ENCODE measurements at places on chromosomes 11 and 22. TPM values are rescaled to one million over a fixed set of nuclear protein-coding genes. Genes with fewer than 3 reads are reported as not detected.

The MYEOV gene
- total RNA-seq, result 1.9 TPM

GRCh38 chr11:124752471-124753102 is 532 bp upstream of the VSIG2 start:
- DNase-seq, result peak; percentile 52
- peak overlapping the region; percentile 56 for H3K4me3 ChIP-seq
- H3K27me3 ChIP-seq, result peaks cover 5% of the 10 kb centered on the region

The SLC5A1 gene
- total RNA-seq, result not detected

GRCh38 chr11:106395716-106396349 is 318.4 kb downstream of the AASDHPPT start:
- H3K4me1 ChIP-seq, result peaks cover 8% of the 10 kb centered on the region
- no peaks in the 10 kb centered on the region for H3K36me3 ChIP-seq
- H3K27ac ChIP-seq, result no peak overlapping the region
- no peaks in the 10 kb centered on the region for H3K27me3 ChIP-seq

GRCh38 chr11:18936002-18936673 is 3.1 kb downstream of the MRGPRX1 start:
- H3K4me3 ChIP-seq, result no peak overlapping the region
- H3K36me3 ChIP-seq, result no peaks in the 10 kb centered on the region
- H3K4me1 ChIP-seq, result no peaks in the 10 kb centered on the region
- no peak overlapping the region for H3K27ac ChIP-seq

GRCh38 chr11:16114978-16115871 is 241.1 kb downstream of the SOX6 start:
- DNase-seq, result no peak
- no peaks in the 10 kb centered on the region for H3K4me1 ChIP-seq
- no peaks in the 10 kb centered on the region for H3K36me3 ChIP-seq
- no peak overlapping the region for H3K27ac ChIP-seq
- no peaks in the 10 kb centered on the region for H3K27me3 ChIP-seq

DNA sequence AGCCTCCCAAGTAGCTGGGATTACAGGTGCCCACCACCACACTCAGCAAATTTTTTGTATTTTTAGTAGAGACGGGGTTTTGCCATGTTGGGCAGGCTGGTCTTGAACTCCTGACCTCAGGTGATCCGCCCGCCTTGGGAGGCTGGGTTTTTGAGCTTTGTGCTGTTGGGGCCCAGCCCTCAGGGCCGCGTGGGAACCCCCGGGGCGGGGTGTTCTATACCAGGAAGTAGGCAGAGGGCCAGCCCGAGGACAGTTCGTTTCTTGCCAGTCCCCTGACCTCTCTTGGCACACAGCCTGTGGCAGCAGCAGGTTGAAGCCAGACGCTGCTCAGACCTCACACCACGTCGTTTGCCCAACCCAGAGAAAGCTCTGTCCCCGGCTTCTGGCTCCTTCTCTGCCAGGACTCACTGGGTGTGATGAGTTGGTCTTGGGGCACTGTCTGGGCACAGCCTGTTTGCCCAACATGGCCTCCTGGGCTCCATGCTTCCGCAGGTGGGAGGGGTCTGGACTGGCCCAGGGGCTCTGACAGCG is 24.9 kb upstream of the CHKA start:
- H3K4me1 ChIP-seq, result peaks cover 67% of the 10 kb centered on the region
- no peaks in the 10 kb centered on the region for H3K36me3 ChIP-seq
- no peak overlapping the region for H3K4me3 ChIP-seq
- no peaks in the 10 kb centered on the region for H3K27me3 ChIP-seq
- DNase-seq, result peak; percentile 99

- peak; percentile 88 for DNase-seq
- H3K27ac ChIP-seq, result peak within 1 kb of the TSS; percentile 66
- peaks cover 9% of the 10 kb centered on the region for H3K4me1 ChIP-seq
- H3K36me3 ChIP-seq, result no peaks in the 10 kb centered on the region
Measured at GRCh38 chr22:36201630-36202319, at the start of gene APOL4. Gene APOL4, minus strand, starts transcription at chr22:36201809. Its CDS starts 75 bp downstream, at chr22:36201734.

DNA sequence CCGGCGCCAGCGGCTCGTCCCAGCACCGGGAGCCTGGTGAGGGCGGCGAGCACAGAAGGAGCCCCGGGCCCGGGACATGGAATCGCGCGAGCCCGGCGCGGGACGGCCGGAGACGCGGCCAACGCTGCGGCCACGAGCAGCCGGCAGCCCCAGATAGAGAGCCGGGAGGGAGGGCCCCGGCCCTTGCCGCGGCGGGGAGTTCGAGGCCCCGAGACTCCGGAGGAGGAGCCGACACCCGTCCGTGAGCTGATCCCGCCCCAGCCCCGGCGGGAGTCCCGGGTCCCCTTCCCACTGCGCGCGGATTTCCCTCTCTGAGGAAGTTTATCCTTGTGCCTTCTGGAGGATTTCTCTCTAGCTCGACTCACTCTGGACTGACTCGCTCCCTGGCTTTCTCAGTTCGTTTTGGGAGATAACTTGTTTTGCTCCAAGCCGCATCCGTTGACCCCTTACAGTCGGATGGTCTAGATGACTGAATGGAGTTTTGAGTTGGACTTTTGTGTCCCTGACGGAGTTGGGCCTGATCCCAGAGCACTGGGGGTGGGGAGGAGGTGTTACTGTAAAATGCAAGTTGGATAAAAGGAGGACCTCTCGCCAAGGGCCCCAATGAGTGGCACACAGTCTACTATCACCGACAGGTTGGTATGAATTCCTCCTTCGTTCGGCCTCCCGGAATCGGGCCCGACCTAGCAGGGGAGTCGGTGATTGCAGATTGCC is 585 bp downstream of the ARHGEF12 start:
- no peaks in the 10 kb centered on the region for H3K27me3 ChIP-seq
- H3K4me3 ChIP-seq, result peak overlapping the region; percentile 81
- DNase-seq, result no peak

The TMEM121B gene
- 0.37 TPM for total RNA-seq

The FGF19 gene
- not detected for total RNA-seq

DNA sequence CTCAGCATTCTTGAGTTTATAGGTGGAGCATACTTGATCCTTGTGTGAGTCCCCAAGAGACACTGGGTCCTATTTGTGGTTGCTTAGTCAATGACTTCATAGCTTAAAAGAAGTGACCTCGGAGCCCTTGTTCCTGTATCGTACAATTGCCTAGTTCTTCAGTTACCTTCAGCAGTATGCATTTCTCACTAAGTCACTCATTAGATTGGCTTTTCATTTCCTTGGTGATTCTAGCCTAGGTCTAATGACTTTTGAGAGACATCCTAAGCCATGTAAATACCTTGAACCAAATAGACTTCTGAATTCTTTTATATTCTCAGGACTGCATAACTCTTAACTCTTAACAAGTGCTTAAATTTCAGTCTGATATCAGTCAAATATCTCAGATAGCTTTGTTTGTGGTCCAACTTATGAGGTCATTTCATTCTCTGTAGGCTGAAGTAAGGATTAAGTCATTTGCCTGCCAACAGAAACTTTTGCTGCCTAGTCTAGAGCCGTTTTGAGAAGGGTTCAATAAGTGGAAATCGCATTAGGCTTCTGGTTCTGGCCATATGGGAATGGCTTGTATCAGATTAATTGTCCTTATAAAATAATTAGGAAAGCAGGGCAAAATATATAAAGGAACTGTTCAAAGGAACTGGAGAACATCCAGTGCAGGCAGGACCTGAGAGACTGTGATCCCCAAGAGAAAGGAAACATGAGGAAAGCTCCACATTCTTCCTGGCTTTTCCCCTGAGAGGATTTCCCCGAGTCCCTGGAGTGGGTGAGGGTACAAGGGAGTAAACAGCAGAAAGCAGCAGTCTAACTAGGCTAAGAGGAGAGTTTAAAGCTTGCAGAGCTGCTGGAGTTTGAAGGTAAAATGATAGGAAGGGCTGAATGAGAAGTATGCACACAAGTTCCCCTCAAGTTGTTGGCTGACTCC is 39.9 kb downstream of the TRAF6 start:
- H3K4me1 ChIP-seq, result peaks cover 6% of the 10 kb centered on the region
- H3K27me3 ChIP-seq, result no peaks in the 10 kb centered on the region
- no peak overlapping the region for H3K4me3 ChIP-seq
- no peaks in the 10 kb centered on the region for H3K36me3 ChIP-seq
- no peak overlapping the region for H3K27ac ChIP-seq
- DNase-seq, result no peak

The BBOX1 gene
- 3.8 TPM for total RNA-seq

All from stomach (tissue), 19 donors.